ENCODE measurements at places on chromosomes 1 and 21.

DNA sequence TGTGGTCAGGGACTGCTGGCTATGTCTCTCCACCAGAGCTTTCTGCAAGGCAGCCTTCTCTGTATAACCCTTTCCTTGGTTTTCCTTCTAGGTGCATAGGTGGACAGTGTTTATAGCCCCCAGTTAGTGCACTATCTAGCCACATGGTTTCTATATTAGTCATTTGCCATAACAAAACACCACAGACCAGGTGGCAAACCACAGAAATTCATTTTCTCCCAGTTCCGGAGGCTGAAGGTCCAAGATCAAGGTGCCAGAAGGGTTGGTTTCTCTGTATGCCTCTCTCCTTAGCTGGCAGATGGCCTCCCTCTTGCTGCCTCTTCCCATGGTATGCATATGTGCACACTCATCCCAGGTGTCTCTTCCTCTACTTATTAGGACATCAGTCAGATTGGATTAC lies 106.4 kb downstream of the KAZN start:
- DNase-seq: no peak

- DNase-seq: no peak
These were observed 970.7 kb downstream of the KCNT2 start for GRCh38 chr1:195637539-195637938.

DNA sequence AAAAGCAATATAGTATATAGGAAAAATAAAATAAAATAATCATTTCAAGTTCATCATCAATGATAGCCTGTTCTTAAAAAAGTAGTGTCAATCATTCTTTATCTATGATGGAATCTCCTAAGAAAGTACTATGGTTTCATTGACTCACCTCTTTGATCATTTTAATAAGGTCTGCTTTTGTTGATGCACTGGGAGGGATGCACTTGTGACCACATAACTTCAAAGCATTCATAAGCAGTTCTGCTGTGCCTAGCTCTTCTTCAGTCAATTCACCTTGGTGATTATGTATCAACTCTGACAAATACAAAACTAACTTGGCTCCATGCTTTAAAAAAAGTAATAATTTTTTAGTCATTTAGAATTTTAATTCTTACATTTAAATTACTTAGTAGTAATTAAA lies 84.8 kb upstream of the GNG4 start:
- DNase-seq: no peak

DNA sequence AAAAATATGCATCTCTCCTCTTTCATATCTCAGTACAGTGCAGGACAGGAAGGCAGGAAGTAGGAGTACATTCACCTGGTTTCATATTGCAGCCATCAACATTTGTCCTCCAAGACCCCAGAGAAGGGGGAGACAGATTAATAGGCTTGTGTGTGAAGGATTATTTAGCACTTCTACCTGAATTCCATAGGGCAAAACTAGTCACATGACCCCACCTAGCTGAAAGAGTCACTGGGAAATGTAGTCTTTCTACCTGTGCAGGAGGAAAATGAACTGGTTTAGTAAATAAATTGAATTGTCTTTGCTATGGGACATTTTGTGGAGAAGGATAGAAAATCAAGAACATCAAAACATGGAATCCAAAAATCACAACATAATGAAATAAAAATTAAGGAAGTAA lies 13.9 kb upstream of the TRIM33 start:
- DNase-seq: no peak

DNA sequence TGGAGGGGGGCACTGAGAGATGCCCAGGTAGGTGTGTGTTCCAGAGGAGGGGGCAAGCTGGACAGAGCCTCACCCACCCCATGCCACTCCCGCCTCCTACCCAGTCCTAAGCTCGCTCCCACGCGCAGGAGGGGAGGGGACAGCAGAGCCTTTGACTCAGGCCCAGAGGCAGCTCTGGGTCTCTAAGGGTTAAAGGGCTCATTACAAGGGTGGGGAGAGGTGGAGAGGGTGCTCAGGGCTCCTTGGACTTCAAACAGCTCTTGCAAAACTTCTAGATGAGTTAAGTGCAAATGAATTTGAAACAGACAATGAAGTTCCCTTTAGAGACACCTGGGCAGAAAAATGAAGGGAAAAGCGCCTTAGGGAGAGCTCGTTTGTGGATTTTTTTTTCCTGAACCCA lies 104.2 kb upstream of the CASZ1 start:
- no peak for DNase-seq

- no peak for DNase-seq
These were observed 272.8 kb downstream of the TNR start for GRCh38 chr1:175470591-175470990.

- no peak for DNase-seq
These were observed 115.0 kb downstream of the TSEN15 start for GRCh38 chr1:184166485-184166884.

DNA sequence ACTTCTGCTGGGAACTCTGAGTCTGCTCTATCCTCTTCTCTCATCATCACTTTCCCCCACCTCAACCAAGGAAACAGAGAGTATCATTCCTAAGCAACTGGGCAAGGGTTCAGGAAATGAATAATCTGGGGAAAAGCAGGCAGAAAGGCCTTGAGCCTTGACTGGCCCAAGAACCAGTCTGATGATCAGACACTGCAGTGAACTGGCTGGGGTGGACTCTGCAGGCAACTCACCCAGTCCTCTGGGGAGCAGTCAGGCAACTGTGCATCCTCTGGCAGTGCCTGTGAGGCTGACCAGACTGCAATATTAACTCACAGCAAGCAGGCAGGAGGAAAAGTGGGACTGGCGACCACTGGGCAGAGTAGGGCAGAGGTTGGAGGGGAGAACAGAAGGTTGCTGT lies 991 bp downstream of the ANKRD35 start:
- no peak for DNase-seq

DNA sequence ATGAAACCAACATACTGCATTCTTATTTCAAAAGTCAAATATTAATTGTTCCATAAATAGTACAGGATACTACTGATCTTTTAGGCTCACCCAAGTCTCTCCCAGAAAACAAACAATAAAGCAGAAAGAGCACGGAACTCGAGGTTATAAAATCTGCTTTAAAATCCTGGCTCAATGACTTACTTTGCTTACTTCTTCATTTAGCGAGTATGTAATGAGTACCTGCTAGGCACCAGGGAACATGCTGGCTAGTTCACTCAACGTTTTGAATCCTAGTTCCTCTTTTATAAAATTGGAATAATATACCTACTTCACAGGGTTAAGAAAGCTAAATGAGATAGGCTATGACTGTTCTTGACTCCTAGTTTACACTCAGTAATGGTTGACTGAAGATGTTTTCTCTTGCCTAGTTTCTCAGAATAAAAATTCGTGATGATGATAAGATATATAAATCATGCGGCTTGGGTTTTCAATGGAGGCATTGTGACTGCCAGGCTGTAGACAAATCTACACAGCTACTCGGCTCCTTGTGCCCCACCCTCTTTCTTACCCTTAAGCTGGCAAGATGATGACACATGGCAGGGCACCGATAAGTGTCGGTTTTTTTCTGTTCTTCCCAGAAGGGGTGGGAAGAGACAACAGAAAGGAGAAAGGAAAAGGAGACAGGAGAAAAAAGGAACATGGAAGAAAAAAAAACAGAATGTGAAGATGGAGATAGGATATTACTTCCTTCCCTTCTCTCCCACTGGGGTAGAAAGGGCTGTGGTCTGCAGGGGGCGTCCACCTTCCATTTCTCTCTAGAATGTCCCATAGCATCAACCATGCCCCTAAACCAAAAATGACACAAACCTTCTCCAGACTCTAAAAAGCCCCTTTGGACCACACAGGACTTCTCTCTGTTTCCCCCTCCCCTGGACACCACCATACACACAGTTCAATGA lies 507.1 kb downstream of the SMYD3 start:
- no peak for DNase-seq

DNA sequence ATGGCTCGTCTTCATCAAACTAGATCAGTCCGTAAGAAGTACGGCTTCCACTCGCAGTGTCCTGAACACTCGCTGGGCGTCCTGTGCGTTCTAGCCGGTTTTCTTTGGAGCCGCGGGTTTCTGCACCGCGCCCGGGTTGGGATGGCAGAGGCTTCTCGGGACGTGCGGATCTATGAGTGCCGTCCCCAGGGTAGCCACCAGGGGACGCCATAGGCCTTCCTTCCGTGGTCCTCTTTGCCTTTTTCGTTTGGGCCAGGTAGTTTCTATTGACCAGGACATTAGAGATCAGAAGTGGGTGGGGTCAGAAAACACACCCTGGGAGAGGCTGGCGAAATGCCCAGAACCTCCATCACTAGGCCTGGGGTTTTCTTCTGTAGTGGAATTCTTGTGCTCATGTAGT lies 273.8 kb downstream of the FAM72C start:
- DNase-seq: no peak

DNA sequence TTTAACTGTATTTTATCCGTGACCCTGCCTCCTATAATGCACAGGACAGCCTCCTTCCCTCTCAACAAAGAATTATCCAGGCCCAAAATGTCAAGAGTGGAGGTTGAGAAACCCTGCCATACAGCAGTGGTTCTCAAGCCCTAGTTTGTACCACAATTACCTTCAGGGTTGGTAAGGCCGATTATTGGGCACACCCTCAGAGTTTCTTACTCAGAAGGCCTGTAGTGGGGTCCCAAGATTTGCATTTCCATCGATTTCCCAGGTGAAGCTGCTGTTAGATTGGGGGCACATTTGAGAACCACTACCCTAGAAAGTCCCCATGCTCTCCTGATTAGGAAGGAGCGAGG lies 400 bp upstream of the PGBD2 start:
- DNase-seq: no peak

DNA sequence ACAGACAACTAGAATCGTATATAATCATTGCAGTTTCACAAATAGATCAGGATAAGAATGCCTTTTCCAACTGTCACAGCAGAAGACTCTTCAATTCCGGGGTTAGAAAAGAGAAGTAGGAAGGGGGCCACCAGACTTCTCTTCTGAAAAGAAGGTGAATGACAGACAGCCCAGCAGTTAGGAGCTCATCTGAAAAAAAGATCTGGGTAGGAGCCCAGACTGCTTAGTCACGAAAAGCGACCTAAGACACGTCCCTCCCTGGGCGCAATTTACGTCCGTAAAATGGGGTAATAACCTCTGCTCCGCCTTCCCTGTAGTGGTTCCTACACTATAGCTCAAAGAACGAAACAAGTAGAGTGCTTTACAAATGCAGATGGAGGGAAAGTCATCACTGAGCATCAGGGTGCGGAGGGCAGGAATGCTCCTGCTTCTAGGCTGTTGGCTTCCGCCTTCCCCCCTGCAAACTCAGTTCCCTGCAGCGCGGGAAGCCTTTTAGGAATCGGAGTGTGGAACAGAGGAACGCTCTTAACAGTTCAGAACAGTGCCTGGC lies 582 bp downstream of the ORC1 start:
- peak; percentile 22 for DNase-seq

- no peak for DNase-seq
These were observed 67.0 kb downstream of the PIK3R3 start for GRCh38 chr1:46065405-46065804.

- DNase-seq: no peak
These were observed 3.8 kb downstream of the ZBTB18 start for GRCh38 chr1:244054924-244055263.

GRCh38 chr1:103517380-103518047 lies 8.0 kb upstream of the RNPC3 start:
- no peak for DNase-seq

DNA sequence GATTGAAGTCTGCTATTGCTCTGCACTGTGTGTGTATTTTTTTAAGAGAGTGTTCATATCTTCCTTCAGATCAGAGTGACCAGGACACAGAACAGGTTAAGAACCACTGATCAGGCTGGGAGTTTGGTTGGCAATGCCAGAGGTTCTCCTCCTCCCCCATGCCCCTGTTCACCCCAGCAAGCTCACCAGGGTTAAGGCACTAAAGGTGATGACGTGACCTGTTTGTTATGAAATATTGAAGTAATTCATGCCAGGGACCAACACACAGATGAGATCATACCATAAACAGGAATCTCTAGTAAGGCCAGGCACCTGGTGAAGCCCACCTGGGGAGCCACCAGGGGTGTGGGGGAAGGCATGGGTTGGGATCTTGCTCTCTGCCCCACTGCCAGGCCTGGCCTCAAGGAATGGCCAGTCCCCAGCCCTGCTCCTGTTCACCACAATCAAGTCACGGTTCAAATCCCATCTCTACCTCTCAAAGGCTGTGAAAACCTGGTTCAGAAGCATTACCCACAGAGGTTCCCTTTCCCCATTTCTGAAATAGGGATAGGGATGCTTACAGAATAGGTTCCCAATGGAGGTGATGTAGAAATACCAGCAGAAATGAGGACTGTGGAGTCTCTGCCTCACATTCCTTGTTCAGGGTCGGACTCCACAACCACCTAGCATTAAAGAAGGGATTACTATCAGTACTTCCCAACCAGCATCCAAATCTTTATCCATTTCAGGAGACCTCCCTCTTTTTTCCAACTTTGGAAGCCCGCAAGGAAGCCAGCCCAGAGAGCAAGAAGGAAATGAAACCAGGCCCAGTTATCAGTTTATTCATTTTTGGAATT lies 2.4 kb downstream of the ID3 start:
- no peak for DNase-seq

DNA sequence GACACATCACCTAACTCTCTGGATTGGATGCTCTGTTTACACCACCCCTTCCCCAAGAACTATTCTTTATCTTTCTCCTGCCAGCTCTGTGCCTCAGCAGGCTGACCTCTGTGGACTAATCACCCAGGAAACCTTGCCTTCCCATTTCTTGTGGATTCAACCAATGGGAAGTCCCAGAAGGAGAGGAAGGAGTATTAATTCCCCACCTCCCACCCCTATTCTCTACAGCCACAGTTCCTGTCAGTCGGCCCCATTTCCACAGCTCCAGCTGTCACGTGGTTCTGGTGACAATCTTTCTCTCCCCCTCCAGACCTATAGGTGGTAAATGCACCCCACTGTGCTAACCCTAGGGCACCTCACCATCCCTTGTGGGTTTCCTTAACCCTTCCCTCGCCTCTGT lies 46.8 kb upstream of the SSBP3 start:
- no peak for DNase-seq

- no peak for DNase-seq
These were observed 53.6 kb upstream of the LAX1 start for GRCh38 chr1:203711251-203712007.

GRCh38 chr1:7827126-7827955 lies 25.5 kb downstream of the UTS2 start:
- DNase-seq: no peak

DNA sequence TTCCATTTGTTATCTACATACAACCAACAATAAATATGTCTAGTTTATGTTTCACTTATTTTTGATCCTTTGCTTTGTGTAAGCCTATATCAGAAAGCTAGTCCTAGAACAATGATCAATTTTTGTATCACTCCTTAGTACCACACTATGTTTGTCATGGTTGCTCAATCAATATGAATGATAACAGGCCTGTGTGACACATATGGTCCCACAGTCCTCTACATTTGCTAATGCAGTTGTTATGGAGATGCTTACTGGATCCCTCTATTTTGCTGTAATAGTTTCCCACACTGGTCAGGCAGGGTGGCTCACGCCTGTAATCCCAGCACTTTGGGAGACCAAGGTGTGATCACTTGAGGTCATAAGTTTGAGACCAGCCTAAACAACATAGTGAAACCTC lies 59.1 kb downstream of the ERO1B start:
- no peak for DNase-seq

GRCh38 chr21:16419188-16419921 lies 689.6 kb downstream of the USP25 start:
- DNase-seq: no peak

Data from GM18507 (cell line).